ENCODE measurements at places on chromosomes 2 and 18. TPM values are rescaled to one million over a fixed set of nuclear protein-coding genes. Genes with fewer than 3 reads are reported as not detected.

DNA sequence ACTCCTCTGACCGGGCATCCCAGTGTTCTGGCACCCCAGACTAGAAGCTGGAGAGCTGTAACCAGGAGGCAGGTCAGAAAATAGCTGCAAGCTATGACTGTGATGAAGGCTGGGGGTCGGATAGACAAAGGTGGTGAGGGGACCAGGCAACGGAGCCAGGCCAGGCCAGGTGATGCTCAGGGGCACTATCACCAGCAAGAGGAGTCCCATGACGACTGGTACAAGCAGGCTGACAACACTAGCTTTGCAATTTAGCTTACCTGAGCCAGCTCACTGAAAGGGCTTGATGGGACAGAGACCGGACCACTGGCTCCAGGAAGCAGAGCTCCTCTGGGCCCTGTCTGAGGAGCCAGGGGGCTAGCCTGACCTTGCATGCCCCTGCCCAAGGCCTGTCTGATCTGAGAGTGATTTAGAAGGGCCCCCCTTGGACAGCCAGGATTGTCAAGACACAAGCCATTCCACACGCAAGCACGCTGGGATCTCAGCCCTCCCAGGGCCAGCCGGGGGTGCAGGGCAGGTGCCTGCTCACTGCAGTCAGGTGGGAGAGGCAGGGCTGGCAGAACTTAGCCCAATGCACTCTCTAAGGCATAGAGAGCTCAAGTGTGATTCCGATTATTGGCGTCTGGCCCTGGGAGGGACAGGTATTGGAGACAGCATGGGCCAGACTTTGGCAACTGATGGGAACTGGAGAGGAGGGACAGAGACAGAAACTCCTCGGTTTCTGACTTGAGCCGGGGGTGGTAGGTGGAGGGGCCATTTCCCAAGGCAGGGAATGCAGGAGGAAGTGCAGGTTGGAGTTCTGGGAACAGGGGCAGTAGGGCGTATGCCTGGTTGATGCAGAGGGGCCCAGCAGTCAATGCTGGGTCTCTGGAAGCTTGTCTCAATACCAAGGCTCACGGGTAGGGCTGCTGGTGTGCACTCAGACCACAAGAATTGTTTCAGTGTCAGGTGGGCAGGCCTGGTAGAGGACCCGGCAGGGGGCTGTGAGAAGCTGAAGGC is 47.7 kb downstream of the MYO7B start:
- no peak for DNase-seq

DNA sequence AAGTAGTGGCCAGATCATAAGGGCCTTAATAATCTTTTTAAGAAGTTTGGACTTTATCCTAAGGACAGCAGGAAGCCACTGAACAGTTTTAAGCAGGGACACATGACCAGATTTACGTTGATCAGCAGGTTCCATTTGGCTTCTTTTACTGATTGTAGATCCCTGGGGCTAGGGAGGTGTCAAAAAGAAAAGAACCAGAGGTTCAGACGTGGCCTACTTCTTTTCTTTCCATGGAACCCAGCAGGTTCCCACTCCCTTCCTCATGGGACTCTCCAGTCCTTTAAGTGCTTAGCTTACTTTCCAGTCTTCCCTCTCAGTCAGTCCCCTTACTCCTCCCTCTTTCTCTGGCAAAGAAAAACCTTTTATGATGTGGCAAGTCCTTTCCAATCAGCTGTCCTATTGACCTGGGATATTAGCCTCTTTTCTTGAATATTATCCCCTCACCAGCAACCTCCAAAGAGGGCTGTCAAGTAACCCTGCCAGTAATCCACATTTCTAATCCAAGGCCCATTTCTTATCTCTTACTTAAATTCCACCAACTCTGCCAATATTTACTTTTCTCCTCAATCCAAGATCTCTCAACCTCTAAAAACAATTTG is 33.5 kb downstream of the NHEJ1 start:
- no peak for DNase-seq

DNA sequence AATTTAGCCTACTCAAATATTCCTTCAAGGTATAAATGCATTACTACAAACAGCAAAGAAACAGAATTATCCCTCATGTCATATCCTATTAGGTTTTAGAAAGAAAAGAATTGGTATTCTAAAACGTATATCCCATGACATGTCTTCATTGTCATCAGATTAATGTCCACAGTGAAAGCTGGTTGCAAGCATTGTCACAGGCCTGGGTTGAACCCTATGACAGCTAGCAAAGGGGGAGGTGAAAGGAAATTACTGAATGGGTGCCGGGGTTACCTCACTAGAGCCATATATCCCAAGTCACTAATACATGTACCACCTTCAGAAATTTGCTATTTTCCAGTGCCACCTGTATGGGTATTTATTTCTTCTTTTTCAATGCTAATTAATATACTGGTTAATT is 1630.5 kb upstream of the NXPH2 start:
- DNase-seq: no peak

DNA sequence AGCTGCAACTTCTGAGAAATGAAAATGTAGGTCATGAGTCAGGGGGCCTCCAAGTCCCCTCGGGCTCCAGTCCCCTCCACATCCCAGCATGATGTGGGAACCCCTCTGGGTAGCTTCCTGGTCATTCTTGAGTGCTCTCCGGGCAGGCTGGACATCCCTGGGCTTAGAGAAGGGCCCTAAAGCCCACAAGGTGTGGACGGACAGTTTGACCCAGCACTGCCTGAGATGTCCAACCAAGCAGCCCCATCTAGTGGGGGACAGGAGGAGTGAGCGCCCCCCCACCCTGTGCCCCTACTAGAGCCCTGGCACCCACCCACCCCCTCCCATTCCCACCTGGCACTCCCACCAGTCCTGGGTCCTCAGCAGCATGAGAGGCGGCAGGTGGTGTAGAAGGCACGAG is 46.0 kb downstream of the CYP27C1 start:
- DNase-seq: peak; percentile 41

- no peak for DNase-seq
Observed at GRCh38 chr18:48328473-48329210, 80.5 kb downstream of the ZBTB7C start.

GRCh38 chr2:161964160-161964559 is 109.9 kb downstream of the DPP4 start:
- no peak for DNase-seq

GRCh38 chr2:134865067-134865787 is 26.8 kb downstream of the ACMSD start:
- DNase-seq: no peak

DNA sequence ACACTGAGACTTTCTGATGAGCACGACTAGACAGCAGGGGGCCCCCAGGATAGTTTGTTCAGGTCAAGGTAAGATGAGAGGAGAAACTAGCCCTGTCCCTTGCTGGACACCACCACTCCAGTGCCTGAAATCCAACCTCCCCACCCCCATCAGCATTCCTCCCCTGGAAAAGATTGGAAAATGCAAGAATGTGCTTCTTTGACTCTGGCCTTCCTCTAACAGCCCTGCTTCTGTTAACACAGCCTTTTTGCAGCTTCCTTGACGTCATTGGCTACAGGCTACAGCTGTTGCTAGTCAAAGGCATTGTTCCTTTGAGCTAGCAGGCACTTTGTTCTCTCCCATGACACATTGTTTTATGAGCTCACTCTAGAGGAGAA is 20.1 kb upstream of the LTBP1 start:
- peak; percentile 62 for DNase-seq

DNA sequence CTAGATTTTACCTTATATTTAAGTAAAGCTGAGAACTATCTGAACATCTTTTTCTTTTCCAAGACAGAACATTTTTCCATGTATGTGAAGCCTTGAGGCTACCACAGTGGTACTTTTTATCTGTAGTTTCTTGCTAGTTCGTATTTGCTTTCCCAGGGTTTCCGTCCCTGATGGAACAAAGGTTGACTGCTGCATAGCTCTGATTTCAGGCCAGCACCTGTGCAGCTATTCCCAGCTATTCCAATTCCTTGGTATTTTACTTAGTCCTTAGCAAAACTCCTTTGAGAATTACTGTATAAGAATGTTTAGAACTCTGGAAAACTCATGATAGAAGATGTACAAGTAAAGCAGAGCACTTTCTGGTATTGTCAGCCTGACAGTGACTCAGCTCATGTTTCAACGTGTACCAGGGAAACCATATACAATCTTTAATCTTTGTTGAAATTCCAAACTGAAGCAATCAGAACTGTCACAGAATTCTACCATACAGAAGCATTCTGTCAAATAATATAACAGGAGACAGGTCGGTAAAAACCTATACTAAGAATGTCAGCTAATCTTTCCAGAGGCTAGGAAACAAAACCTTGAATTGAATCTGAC is 162.2 kb downstream of the PKP4 start:
- DNase-seq: peak; percentile 11

Gene HOXD4
- not detected for polyA plus RNA-seq

Gene SCN7A
- 0.10 TPM for polyA plus RNA-seq

Gene SLC8A1
- polyA plus RNA-seq: 2.5 TPM

Gene CACNB4
- polyA plus RNA-seq: 2.7 TPM

Gene LDLRAD4
- 0.73 TPM for polyA plus RNA-seq

All from GM23338 (cell line).